ENCODE measurements at places on chromosomes 5 and 9.

- no peak for DNase-seq
Observed at GRCh38 chr5:150498501-150498900, 9.4 kb upstream of the NDST1 start.

- no peak for DNase-seq
Observed at GRCh38 chr9:35000535-35001284, 11.2 kb downstream of the DNAJB5 start.

GRCh38 chr5:98470747-98471146 is 302.7 kb upstream of the RGMB start:
- DNase-seq, result no peak

- no peak for DNase-seq
Observed at GRCh38 chr9:137439158-137439714, 1.9 kb downstream of the ENTPD8 start.

DNA sequence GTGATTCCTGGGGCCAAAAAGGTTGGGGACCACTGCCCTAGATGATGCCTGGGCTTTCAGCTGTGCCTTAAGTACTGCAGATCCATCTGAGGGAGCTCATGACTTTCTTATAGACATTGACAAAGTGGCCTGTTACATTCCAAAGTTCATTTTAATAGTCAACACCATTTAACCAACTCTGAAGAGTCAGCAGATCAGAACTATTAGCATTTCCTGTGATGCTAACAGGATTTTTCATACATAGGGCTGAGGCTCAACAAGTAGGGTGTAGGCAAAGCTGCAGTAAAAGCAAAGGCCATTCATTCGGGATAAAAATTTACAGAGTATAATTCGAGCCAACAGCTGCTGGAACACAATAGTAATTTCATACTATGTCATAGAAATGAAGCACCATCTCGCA is 105.4 kb downstream of the LPAR1 start:
- no peak for DNase-seq

GRCh38 chr9:9229269-9229668 is 1383.5 kb downstream of the PTPRD start:
- DNase-seq, result no peak

- no peak for DNase-seq
Observed at GRCh38 chr5:123120197-123120596, 31.2 kb downstream of the PRDM6 start.

DNA sequence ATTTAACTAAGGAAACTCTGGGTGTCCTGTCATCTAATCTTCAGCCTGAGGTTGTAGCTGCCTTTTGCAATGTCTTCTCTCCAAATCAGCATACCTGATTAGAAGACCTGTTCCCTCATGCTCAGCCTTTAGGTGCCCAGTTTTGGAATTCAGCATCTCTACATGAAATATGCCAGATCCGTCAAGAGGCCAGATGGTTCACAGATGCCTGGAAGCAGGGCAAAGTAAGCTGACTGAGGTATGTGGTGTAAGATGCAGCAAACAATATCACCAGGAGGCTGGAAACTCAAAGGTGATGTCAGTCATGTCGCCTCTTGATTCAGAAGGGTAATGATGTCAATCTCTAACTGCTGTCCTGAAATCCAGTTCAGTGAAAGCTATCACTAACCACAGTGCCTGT is 324.4 kb downstream of the PRELID2 start:
- no peak for DNase-seq

Measured in NCI-H524 treated with DMSO at 0.1 percent for 48 hours (cell line).